ENCODE measurements at places on chromosomes 16 and 17.

GRCh38 chr17:43517161-43517560 is 29.0 kb downstream of the ETV4 start:
- DNase-seq = no peak

GRCh38 chr17:10729334-10730193 is at the start of gene TMEM220:
Gene TMEM220 (minus strand): TSS chr17:10730023. CDS start chr17:10729851, 172 bp downstream.
- peak; percentile 15 for DNase-seq

DNA sequence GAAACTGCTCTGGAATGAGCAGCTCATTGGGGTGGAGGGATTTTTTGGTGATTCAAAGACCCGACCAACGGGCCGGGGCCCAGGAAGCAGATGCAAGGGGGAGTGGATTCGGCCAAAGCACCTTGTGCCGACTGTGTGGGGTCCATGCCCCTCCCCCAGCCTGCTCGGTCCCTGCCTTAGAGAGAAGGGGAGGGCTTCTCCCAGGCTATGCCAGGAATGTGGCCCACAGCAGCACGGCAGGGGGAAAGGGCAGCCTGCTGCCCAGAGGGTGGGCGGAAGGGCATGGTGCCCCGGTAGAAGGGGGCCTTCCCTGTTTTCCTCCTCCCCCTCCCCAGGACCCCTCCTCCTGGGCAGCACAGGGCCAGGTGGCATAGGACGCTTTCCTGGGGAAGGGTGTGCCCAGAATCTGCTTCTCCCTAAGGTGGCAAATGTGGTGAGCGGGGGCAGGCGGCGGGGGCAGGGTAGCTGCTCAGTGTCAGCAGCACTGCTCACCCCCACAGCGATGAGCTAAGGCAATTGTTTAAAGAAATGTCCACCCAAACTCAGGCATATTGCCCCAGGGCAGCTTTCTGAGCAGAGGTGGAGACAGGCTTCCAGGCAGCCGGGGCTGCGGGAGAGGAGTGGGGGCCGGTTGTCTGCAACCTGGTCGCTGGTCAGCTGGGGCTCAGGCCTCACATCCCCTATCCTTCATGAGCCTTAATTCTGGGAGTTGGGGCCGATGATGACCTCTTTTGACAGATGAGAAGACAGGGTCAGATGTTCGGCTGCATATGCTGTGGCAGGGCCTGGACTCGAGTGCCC is 33.9 kb upstream of the MLKL start:
- DNase-seq = no peak

DNA sequence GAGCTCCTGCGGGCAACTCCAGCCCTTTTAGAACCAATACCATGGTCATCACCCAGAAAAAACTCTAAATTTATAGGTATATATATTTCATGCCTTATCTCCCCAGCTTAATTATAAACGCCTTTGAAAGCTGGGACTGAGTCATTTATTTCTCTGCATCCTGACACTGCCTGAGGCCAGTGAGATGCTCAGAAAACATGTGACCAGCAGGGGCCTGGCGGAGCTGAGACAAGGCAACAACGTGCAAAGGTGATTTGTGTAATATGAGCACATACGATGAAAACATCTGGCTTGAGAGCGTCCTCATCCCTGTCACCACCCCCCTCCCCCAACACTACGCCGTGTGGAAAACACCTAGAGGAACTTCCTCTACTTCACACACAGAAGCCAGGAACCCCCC is 22.7 kb downstream of the NXN start:
- no peak for DNase-seq

DNA sequence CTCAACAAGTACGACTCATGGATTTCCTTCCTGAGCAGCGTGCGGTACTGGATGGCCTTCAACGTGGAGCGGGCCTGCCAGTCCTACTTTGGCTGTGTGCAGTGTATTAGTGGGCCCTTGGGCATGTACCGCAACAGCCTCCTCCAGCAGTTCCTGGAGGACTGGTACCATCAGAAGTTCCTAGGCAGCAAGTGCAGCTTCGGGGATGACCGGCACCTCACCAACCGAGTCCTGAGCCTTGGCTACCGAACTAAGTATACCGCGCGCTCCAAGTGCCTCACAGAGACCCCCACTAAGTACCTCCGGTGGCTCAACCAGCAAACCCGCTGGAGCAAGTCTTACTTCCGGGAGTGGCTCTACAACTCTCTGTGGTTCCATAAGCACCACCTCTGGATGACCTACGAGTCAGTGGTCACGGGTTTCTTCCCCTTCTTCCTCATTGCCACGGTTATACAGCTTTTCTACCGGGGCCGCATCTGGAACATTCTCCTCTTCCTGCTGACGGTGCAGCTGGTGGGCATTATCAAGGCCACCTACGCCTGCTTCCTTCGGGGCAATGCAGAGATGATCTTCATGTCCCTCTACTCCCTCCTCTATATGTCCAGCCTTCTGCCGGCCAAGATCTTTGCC is 9.0 kb downstream of the HAS3 start:
- DNase-seq = no peak

DNA sequence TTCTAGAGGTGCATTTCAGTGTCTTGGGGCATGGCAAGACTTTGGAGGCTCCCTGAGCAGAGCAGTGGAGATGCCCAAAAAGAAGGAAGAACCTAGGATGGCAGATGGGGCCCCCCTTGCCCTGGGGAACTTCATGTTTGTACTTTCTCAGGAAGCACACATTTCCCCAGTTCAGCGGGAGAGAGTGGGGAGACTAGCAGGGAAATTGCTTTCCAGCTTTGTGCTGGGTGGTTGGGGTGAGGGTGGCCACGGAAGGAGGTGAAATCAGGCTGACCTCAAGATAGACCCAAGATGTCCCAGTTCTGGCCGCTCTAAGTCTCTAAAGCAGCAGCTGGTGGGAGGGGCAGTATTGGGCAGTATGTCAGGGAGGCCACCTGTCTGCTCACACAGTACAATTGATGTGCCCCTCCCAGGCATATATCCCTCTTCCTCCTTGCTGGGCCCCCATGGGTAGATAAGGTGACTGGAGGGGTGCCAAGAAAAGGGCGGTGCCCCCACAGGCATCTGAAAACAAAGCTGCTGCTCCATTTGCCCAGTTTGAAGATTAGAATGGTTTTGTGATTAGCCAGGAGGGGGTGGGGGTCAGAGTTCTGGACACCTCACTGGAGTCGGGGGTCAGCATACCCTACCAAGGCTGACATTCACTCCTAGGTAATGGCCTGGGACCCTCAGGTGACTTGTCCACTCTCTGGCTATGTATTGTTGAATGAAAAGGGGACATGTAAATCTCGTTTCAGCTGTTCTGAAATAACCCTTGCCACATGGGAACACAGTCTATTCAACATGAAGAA is 17.1 kb upstream of the NAGLU start:
- no peak for DNase-seq

DNA sequence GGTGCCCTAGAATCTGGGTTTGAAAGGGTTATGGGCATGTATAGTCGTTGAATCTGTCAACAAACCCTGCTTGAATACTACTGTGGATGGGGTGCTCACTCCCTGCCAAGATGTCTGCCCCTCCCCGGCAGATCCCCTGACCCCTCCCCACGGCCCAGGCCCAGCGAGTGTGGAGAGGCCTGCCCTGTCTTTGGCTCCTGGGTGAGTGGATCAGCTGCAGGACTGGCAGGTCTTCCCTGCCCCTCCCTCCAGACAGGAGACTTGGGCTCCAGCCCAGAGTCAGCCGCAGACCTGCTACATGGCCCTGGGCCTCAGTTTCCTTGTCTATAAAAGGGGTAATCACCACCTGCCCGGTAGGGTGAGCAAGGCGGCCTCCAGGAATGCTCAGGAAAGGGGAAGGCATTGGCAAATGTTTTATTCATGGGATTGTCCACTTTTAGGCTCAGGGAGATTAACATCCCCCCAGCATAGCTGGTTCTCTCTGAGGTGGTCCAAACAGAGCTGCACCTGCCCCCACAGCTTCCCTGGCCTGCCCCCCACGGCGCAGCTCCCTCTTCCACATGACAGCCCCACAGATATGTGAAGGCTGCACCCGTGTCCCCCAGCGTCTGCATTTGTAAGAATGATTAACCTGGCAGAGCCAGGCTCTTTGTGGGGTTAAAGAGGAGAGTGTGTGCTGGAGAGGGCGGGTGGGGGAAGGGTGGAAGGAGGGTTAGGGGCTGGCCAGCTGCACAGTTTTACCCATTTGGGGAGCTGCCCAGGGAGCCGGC is 18.5 kb upstream of the SPNS2 start:
- no peak for DNase-seq

- DNase-seq = no peak
These were observed 207.7 kb downstream of the ENGASE start for GRCh38 chr17:79282294-79282693.

DNA sequence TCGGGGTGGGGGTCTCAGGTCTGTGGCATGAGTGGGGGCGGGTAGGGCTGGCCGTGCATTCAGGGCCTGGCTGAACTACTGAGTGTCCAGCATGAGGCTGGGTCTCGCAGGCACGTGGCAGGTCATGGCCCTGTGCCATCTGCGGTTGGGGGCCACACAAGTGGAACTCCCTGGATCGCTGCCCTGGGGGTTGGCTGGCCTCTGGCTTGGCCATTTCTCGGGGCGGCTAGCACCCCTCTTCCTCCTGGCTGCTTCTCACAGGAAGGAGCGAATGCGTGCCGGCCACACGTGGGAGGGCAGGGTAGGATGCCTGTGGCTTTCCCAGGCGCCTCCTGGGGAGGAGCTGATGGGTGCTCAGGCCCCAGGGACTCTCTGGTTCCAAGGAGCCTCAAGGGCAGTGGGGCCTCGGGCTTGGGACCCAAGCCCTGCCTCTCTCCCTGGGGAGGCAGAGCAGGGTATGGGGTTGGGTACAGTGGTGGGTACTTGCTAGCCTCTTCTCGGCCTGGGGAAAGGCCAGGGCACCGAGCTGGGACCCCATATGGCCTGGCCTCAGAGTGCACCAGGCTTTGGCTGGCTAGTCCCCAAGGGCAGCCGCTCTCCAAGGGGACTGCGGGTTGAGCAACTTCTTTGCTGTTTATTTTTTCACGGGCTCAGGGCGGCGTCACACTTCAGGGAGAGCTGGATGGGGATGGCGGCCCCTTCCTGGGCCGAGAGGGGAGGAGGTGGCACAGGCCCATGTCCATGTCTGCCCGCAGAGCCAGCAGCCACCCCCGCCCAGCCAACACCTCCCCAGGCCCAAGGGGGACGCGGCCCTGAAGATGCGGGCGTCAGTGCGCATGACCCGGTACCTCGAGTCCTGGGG is 37.5 kb downstream of the ADCY7 start:
- no peak for DNase-seq
